Stimulated activated CD4-positive, alpha-beta T cell treated with anti-CD3 and anti-CD28 coated beads, Interleukin-12 subunit alpha, Interleukin-12 subunit beta, amount 100 ng/mL, for 48 hours (primary cell): ENCODE measurements at places on chromosomes 7 and 10.
A peak's percentile ranks its signal among the peaks of the same experiment; 100 is the strongest.

DNA sequence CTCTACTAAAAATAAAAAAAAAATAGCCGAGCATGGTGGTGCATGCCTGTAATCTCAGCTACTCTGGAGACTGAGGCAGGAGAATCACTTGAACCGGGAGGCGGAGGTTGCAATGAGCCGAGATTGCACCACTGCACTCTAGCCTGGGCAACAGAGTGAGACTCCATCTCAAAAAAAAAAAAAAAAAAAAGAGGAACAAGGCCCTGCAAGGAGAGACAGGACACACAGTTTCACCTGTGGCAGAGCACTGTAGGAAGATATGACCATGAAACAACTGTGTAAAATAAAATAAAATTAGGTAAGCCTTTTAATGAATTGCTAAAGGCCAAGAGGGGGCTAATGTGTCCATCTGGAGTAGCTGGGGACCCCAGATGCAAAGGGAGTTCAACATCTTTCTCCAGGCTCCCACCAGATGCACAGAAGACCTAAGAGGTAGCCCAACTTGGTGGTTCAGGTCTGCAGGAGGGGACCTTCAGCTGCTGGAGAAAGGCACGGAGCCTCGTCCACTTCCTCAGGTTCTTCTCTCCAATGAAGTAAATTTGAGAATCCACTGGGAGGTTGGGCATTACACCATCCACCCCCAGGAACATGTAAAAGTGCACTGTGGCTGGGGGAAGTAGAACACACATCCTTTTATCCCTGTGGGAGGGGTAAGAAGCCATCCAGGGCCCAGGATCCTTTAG is 12.7 kb downstream of the PPIF start:
- DNase-seq: no peak

- no peak for DNase-seq
Measured at GRCh38 chr10:121668314-121669027, 70.2 kb upstream of the FGFR2 start.

DNA sequence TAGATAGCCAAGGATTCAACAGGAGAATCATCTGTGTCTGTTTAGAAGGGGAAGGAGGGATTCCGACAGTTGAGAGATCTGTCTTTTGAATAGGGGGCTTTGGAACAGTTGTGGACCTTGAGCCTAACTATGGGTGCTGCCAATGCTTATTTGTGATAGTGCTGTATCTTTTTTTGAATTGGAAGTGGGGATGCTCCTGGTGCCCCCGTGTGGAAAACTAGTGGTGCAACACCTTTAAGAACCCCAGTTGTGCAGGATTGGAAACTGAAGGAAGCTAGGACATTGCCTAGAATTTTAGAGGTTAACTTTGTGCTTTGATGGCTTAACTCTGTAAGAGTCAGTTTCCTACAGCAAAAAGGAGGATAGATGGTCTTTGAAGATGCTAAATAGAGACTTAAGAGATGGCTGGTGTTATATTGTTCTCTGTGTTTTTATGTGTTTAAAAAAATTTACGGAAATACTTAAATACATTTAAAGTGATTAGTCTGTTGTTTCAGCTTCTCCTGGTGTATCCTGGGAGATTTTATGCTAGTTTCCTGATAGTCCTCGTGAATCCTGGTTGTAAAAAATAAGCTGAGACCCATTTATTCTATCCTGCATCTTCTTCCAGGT is 69.3 kb downstream of the AP3M1 start:
- DNase-seq: peak; percentile 37

GRCh38 chr7:82594665-82595064 is 151.1 kb upstream of the CACNA2D1 start:
- no peak for DNase-seq

GRCh38 chr7:77995717-77996116 is 197.1 kb downstream of the PHTF2 start:
- DNase-seq: no peak

DNA sequence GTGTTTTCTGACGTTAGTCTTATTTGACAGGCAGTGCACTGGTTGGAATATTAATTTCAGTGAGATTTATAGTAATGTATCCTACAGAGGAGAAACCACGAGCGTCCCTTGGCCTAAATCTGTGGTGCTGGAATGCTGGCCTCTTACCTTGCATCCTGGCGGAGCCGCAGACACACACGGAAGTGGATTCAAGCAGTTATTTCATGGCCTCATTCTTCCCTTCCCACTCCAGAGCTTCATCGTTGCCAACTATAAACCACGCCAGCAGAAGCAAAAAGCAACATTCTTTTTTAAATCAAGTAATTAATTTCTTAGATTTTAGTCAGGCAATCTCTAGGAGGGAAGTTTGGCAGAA is 13.1 kb downstream of the WIPI2 start:
- no peak for DNase-seq

GRCh38 chr10:8233832-8234259 is 179.4 kb downstream of the GATA3 start:
- no peak for DNase-seq

DNA sequence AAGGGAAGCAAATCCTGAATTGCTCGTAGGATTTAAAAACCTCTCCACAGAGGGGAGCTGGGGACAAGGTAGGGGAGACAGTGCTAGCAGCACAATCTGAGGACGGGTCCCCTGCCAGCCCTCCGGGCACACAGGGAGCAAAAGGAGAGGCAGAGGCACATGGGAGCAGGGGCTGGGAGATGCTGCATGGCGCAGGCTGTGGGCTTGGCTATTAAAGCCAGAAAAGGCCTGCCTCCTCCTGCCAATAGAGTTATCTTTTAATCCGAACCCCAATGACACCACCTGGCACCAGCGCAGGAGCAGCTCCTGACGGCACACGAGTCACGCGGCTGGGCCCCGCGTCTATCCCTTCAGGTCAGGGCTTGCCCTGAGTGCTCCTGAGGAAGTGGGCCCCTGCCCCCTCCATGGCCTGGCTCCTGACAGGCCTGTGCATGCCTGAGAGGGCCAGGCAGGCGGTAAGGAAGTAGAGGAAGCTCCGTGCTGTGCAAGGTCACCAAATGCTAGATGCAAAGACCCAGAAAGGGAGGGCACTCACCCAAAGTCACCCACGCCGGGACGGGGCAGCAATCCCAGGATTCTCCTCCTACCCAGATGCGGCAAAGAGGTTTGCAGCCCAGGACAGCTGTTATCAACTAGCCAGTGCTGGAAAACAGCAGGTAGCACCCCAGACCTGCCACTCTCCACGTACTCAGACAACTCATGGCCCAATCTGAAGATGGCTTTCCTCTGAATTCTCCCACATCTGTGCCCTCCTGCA is 28.1 kb downstream of the DLG5 start:
- no peak for DNase-seq

- DNase-seq: no peak
Measured at GRCh38 chr7:111662386-111662785, 100.1 kb upstream of the IMMP2L start.

- DNase-seq: no peak
Measured at GRCh38 chr7:11538751-11539299, 293.2 kb downstream of the THSD7A start.

GRCh38 chr7:54632696-54633095 is 90.5 kb downstream of the VSTM2A start:
- DNase-seq: no peak

GRCh38 chr10:29471544-29471859 is 163.3 kb downstream of the SVIL start:
- DNase-seq: no peak

GRCh38 chr7:139981511-139981895 is 81.2 kb downstream of the PARP12 start:
- no peak for DNase-seq

- no peak for DNase-seq
Measured at GRCh38 chr7:156050636-156051569, 238.6 kb upstream of the SHH start.

DNA sequence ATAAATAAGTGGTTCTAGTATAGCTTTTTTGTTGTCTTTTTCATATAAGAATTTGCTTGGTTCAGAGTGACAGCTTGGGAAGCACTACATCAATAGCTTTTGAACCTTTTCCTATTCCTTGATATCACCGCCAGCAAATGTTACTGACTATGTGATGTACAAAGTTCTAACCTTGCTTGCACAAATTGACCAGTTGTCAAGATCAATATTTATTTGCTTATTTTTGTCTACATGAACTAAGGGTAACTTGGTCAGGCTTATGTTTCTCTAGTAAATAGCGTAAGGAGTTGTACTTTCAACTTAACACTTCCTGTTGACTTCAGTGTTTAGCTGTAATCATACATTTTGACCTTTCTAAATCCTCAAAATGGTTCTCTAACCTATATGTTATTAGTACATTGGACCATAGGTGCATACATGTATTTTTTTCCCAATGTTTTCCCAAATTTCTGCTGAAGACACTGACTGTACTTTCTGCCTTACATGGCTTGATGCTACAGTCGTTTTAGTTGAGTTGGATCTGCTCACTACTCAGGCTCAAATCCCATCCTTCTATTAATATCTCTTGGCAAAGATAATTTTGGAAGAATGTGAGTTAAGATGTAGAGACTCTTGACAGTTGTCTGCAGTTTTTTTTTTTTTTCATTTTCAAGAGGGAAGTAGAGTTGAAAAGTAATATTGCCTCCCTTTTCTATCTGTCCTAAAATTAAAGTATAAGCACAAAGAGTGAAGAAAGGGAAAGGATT is 239.1 kb upstream of the KAT6B start:
- DNase-seq: no peak

GRCh38 chr7:83038787-83039186 is 123.9 kb downstream of the PCLO start:
- DNase-seq: no peak

DNA sequence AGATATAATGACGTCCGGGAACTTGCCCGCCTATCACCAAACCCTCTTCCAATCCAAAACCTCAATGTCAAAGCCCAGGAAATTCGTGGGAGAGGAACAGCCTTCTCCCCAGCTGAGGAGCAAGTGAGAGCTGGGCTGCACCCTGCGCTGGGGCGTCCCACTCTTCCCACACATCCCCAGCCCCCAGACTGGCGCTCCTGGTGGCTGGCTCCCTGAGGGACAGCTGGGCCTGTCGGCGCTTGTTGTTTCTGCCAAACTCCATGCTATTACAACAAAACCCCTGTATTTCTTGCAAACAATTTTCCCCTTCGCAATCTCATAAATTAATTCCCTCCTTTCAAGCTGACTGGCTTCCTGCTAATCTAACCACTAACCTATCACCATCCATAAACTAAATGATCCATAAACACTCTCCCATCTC is 53.0 kb downstream of the GRID1 start:
- no peak for DNase-seq

DNA sequence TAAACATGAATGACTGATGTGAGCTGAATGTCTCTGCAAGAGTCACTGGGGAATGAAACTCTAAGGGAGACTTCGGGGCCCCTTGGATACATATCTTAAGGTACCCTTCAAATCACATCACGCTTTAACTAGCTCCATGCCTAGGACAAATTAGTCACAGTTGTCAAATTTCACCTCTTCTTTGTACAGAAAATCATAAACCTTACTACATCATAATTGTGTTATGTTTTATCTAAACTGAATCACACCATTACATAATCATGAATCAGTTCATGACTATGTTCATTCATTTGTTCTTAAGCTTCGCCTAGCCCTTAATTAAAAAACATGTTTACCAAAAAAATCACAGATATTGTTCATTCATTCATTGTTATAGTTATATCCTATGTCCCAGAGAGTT is 2.1 kb upstream of the SLC13A1 start:
- DNase-seq: no peak

DNA sequence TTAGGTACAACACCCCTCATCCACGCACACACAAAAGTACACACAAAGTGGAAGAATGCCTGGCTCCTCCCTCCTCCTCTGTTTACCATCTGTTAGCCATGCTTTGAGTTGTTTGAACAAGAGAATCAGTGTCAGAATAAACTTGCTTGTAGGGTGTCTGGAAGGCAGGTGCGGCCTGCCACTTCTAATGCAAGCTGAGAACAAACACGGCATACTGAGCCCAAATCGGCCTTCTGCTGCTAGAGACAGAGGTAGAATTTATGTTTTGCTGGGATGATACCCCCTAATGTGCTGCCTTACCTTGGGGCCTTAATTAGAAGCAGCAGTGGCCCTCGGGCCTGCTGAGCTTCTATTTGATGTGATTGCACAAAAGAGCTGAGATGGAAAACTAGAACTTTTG is 24.9 kb upstream of the FAM180A start:
- no peak for DNase-seq

DNA sequence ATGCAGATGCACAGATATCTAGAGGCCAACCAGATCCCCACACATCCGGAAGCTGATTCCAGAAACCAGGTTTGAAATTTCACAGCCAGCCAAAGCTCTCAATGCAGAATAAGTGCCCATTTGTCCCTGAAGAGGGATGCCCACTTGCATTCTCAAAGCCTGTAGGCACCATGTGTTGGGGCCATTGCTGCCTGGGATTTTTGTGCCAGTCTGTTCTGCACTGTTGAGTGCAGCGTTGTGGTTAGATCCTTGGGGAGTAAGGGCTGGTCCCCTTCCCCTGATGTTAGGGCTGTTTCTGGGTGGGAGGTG is 62.4 kb downstream of the EEPD1 start:
- no peak for DNase-seq

DNA sequence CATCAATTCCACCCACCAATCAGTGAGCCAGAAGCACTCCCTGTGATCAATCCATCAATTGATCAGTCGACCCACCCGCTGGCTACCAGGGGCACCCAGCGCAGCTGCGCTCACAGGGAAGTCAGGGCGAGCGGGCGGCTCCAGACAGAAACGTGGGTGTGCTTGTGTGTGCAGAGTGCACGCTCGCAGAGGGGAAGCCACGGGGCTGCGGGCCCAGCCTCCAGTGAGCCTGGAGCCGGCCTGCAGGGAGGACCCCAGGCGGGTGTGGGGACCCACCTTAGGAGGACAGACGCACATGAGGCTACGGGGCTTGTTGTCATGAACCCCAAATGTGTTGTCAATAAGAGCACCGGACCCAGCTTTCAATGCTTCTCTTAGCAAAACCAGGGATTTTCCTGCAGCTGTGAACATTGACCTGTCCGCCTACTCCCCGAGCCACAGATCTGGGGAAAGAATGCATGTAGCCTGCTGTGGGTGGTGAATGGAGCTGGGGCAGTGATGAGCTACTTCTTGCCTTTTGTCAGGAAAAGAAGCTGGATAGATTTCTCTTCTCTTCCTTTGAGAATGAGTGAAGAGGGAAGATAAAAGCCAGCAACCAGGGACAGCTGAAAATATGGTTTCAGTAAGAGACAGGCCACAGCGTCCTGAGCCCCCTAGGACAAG is 497.8 kb downstream of the DNAJB6 start:
- no peak for DNase-seq

DNA sequence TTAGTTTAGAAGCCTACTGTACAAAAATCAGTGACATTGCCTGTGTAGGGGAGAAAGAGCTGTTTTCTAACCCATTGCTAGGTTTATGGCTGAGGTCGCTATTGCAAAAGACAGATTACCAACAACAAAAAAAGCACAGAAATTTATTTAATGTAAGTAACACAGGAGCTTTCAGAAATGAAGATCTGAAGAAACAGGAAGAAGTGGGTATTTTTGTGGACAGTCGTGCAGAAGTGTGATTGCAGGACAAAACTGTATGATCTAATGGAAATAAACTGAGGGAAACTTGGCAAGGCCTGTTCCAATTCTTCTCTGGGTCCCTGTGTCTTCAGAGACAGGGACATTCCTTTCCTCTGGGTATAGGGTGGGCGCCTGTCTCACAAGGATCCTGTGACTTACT is 87.4 kb downstream of the APBB1IP start:
- DNase-seq: no peak
